ENCODE measurements at places on chromosomes 12 and 14.

GRCh38 chr12:11967376-11968047, 103.2 kb upstream of the BCL2L14 start:
- DNase-seq: no peak

- DNase-seq: no peak
These were observed 412.2 kb upstream of the GARIN6 start for GRCh38 chr12:99235381-99235780.

DNA sequence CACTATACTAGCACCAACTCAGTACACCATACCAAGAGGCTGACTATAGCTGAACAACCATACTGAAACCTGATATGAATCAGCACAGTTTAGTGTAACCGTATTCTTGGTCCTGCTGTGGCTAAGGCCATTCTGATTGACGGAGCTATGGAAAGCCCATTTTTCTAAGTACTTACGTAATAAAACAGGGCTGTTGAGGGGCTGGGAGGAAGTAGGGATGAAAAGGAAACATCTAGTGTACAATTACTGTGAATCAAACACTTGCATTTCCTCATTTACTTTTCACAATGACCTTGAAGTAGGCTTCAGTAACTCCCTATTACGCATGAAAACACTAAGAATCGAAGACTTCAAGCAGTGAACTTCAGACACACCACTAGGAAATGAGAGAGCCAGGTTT, 198.2 kb downstream of the BTG1 start:
- no peak for DNase-seq

- no peak for DNase-seq
These were observed 67.7 kb downstream of the DIO3 start for GRCh38 chr14:101628975-101629374.

DNA sequence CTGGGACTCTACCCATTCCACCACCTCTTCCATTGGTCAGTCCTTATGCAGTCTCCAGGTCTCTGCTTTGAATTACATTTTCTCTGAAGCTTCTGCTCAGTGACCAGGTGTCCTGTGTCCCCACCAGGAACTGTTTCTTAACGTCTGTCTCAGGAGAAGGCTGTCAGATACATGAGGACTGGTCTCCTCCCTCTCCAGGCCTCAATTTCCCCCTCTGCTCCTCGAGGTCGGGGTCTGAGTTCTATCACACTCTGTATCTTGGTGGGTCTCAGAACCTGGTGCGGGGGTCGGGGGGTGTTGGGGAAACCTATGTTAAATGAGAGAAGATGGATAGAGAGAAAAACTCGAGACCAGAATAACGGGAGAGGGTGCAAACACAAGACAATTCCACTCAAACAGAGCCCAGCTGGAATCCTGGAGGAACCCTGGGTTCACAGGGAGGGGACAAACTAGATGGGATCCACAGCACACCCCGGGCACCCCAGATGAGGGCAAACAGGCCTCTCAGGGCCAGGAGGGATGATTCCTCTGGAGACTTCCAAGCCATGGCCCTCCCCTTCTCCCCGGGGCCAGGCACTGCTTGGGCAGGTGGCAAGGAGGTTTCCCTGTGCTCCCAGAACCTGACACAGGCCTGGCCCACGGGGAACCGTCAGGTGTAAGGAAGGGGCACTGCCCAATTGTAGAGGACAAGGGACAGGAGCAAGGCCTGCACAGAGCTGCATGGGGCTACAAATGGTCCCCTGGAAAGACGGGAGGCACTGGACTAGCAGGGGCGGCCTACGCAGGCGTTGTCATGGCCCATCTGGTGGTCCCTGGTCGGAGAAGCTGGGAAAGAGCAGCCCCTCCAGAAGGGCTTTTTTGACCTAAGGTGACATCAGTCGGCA, 313.2 kb upstream of the DIO3 start:
- DNase-seq: no peak

GRCh38 chr14:58104808-58105207, 47.2 kb downstream of the ARMH4 start:
- peak; percentile 83 for DNase-seq

- DNase-seq: no peak
These were observed 328.6 kb downstream of the MDGA2 start for GRCh38 chr14:47346849-47347248.
